ENCODE measurements at places on chromosomes 5 and 9. TPM values are rescaled to one million over a fixed set of nuclear protein-coding genes. Genes with fewer than 3 reads are reported as not detected.

The PALM2AKAP2 gene
- polyA plus RNA-seq = 30.4 TPM

The KIF4B gene
- polyA plus RNA-seq = not detected

The CAPSL gene
- not detected for polyA plus RNA-seq

The ZNF618 gene
- polyA plus RNA-seq = 15.1 TPM

The SHISAL2B gene
- polyA plus RNA-seq = not detected

The CBY3 gene
- polyA plus RNA-seq = 0.61 TPM

The TNC gene
- 23.0 TPM for polyA plus RNA-seq

The C5orf52 gene
- polyA plus RNA-seq = not detected

The STKLD1 gene
- polyA plus RNA-seq = 1.5 TPM

The NSUN2 gene
- 49.2 TPM for polyA plus RNA-seq

The TEX53 gene
- not detected for polyA plus RNA-seq

The CDH9 gene
- not detected for polyA plus RNA-seq

The CMYA5 gene
- 206 TPM for polyA plus RNA-seq

The RHOBTB3 gene
- polyA plus RNA-seq = 96.9 TPM

The MPDZ gene
- polyA plus RNA-seq = 41.8 TPM

The DMRT3 gene
- not detected for polyA plus RNA-seq

The PCDH12 gene
- polyA plus RNA-seq = 16.9 TPM

The PTGR1 gene
- 64.2 TPM for polyA plus RNA-seq

The ESM1 gene
- polyA plus RNA-seq = 2.3 TPM

The SPATA31A3 gene
- not detected for polyA plus RNA-seq

The SLC6A19 gene
- polyA plus RNA-seq = not detected

The PTPRD gene
- 88.9 TPM for polyA plus RNA-seq

The STC2 gene
- polyA plus RNA-seq = 5.3 TPM

The PCDHB3 gene
- polyA plus RNA-seq = 2.6 TPM

The NOXA1 gene
- polyA plus RNA-seq = 4.2 TPM

The GHR gene
- 24.1 TPM for polyA plus RNA-seq

The TSSK1B gene
- polyA plus RNA-seq = not detected

The IQGAP2 gene
- polyA plus RNA-seq = 6.6 TPM

The ZFP37 gene
- polyA plus RNA-seq = 3.5 TPM

The NPR2 gene
- 20.4 TPM for polyA plus RNA-seq
